Activated effector memory CD4-positive, alpha-beta T cell treated with anti-CD3 and anti-CD28 coated beads, Interleukin-2, amount 50 U/mL, for 16 hours (primary cell): ENCODE measurements at places on chromosomes 16 and 17.

- DNase-seq: no peak
Observed at GRCh38 chr17:38469875-38470274, 41.6 kb downstream of the ARHGAP23 start.

DNA sequence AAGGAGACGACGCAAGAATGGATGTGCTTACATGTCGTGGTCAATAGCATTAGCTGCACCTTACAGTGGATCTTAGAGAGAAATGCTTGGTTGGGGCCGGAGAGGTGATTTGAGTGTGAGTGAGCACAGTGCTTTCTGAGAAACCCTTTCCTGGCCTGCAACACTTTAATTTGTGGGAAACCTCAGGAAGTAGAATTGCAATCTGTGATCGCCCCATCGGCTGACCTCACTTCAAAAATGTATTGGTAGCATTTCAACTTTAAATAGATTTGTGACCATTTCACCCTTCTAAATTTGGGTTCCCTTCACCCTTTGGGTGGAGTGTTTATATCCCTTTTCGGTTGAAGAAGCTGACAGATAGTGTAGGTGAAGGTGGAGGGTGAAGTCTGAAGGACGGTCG is 13.2 kb downstream of the PRKCB start:
- no peak for DNase-seq

GRCh38 chr17:18344021-18344420 is 19.3 kb downstream of the SHMT1 start:
- no peak for DNase-seq

- DNase-seq: no peak
Observed at GRCh38 chr17:36001110-36001771, at the start of gene CCL15. Gene CCL15, minus strand, starts transcription at chr17:36001553. Its CDS starts 61 bp downstream, at chr17:36001492.

DNA sequence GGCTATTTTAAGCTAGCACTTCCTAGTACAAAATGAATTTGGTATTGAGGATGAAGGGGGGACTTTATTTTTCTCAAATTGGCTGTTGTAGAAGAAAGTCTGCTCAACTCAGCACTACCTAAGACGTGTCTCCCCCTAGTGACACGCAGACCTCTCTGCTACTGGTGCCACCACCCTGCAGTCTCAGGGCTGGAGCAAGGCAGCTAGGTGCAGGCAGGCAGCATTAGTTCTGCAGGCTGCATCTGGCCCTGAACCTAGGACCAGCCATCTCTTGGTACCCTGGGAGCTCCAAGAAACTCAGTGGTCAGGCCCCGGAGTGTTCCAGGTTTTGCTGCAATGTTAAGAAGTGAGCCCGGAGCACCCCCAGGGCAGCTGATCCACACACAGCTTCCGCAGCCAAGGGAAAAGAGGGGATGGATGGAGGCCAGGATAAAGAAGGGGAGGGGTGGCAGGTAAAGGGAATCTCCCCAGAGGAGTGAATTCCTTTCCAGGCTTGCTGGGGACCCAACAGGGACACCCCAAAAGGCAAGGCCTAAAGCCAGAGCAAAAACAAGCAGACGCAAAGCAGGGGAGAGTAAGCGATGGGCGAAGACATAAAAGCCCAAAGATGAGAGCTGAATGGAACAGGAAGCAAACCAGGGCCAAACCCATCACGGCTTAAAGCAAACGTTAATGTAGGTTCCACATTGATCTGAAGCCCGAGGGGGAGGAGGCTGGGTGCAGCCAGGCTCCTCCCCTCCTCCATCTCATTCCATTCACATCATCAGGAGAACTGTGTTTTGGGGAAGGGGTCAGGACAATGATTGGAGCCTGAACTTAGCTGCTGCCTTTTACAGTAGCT is 200.5 kb downstream of the ZFHX3 start:
- DNase-seq: no peak

DNA sequence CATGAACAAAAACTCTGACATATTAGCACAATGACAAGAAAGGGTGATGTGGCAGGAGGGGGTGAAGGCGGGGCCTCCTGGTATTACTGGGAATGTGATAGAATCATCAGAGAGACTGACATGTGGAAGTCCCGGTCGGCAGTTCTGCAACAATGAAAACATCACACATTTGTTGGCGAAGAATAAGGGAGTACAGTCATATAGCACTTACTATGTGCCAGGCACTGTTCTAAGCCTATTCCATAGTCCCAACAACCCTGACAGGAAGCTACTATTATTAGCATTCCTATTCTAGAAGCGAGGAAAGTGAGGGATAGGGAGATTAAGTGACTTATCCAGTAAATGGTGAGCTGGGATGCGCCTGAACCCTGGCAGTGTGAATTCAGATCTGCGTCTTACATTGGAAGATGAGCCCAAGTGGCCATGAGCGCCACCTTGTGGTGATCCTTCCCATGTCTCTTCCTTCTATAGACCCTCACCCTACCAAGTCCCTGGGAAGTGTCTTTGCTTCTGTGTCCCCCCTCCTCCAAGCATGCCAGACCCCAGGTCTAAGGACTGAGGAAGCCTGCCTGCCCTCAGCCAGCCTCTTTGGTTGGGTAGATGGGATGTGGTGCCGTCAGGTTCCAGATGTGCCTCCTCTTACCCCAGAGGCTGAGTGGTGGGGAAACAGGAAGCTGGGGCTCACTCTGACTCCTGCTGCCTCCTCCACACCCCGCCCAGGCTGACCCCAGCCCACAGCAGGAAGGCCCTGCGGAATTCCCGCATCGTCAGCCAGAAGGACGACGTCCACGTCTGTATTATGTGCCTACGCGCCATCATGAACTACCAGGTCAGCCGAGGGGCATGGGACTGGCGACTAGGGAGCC is 14.0 kb downstream of the FMNL1 start:
- peak; percentile 91 for DNase-seq

DNA sequence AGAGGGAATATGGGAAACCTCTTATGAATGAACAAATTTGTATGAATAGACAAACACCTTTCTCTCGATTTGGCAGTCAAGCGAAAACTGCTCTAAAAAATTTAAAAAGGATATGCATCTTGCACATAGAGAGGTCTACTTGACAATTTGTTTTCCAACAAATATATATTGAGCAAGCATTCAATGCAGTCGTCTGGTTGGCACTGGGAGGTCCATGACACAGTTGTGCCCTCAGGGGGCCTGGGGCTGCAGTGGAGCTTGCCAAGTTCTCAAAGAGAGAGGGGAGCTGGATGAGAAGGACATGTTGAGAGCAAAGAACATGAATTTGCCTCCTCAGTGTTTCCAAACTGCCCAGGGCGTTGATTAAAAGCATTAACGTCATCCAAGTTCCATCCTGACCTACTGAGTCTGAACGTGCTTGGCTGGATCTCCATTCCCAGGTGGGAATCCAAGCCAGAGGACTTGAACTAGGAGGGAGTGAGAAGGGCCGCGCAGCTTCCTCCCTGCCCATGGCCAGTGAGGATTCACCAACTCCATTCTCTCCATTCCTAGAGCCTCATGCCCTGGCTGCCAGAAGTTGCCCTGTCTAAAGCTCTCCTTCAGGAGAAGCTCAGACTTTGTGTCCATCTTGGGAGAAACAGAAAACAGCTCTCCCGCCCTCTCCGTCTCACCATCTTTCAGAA is 24.5 kb downstream of the TBX2 start:
- DNase-seq: no peak

GRCh38 chr16:22888791-22889190 is 74.8 kb downstream of the HS3ST2 start:
- no peak for DNase-seq

DNA sequence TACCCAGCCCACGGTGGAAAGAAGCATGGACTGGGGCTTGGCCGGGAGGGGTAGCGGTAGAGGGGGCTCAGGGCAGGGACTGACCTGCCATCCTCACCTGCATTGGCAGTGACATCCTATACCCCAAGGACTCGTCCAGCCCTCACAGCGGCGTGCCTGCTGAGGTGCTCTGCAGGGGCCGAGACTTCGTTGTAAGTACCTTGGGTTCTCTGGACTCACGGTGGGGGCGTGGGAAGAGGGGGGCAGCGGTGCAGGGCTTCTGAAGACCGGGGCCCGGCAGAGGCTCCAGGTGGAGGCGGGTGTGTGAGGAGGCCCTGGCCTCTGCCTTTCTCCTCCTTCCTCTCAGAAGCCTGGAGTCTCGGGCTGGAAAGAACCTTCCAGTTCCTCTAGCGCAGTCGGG is 25.5 kb downstream of the POLR3E start:
- DNase-seq: no peak

DNA sequence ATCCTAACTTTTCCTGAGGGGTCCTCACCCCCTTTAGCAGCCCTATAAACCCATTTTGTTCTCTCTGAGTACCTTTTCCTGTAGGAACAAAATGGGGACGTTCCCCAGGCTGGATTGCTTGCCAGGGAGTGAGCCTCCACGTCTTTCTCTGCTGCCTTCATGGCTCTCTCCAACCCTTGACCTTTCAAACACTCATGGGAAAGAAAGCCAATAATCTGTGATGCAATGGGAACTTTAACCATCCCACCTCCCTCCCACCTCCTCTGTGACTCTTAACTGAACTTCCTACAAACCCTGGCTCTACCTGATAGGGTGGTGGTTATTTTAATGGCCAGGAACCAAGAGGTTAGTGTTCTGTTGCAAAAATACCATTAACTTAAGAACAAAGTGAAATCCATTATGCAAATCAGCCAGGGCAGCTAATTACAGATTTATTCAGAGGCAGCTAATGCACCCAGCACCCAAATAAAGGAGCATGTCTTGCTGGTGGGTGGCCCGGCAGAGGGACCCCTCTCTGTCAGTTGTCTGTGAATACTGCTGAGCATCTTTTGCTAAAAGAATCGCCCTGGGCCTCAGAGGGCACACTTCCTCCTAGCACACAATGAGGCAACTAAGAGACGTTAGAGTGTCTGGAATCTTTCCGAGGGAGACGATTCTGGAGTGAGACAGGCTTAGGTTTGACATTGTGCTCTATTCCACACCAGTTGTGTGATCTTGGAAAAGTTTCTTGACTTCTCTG is 3.0 kb downstream of the PIPOX start:
- DNase-seq: no peak

GRCh38 chr17:36066365-36066985 is 2.4 kb downstream of the CCL18 start:
- DNase-seq: no peak

DNA sequence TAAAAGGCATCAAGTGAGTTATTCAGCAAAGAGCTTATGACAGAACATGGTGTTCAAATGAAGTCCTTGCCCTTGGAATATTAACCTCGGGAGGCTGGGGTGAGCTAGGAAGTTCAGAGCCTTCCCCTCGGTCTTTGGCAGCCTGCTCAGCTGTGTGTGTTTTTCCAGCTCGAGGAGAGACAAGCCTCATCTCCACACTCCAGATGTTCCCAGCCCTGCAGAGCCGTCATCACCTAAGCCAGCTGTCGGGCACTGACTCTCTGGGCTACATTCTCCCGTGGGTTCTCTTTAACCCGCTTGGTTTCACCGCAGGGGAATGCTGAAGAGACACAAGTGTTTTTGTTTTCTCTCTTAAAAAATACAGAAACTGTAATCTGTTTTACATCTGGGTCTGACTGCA is 47.1 kb downstream of the IRX3 start:
- DNase-seq: no peak
